ENCODE measurements at places on chromosomes 5 and 9.
A peak's percentile ranks its signal among the peaks of the same experiment; 100 is the strongest.

GRCh38 chr9:8718121-8718725 lies 918.6 kb upstream of the DMAC1 start:
- DNase-seq: no peak

GRCh38 chr9:93577975-93578682 lies 1.7 kb downstream of the PHF2 start:
- DNase-seq: no peak

DNA sequence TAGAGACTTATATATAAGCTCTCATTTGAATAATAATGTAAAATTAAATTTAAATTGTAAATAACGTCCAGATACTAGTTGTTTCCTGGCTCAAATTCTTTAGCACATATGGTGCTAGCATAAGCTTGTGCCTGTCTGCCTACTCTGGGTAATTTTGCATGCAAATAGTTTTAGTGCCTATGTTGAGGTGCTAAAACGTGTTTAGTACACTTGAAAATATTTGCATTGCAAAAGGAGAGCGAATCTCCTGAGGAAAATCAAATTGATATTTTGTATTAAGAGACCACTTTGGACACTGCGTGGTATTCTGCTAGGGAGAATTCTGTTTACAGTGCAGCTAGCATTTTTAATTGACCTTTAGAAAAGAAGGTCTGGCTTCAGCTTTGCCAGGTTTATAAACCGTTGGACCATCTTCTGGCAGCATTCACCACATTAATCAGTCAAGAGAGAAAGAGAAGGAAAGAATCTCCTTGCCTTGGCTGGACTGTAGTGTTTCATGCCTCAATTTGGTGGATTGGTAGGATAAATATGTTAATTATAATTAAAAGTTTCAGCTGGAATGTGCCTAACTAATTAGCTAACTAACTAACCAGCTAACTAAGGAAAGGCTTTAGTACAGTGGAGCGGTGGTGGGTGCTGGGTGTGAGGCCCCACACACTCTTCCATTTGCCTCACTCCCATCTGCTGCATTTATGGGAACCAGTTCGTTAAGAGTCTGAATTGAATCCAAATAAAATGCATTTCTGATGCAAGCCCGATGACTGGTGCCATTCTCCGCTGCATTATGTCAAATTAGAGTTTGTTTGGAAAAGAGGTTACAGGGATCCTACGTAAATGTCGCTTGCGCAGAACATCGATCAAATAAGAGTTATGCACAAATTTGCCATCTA lies 150.1 kb upstream of the MPDZ start:
- DNase-seq: no peak

DNA sequence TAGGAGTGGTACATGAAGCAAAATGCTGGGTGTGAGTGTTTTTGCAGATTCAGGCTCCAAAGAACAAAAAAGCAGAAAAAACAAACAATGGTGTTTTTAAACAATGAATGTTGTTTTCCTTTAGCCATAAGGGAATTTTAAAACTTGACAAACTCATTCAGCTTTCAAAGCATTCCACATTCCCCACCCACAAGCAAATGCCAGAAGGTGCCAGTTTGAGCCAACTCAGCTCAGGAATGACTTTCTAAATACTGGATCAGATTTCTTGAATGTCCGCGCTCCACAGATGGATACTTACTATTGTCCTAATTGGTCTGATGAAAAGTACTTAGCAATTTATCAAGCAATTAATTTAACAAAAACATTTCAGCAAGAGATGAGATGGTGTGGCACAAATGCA lies 12.9 kb upstream of the MOB3B start:
- DNase-seq: no peak

GRCh38 chr5:88724201-88724600 lies 158.8 kb downstream of the MEF2C start:
- DNase-seq: no peak

- DNase-seq: no peak
Observed at GRCh38 chr5:13659391-13659790, 285.1 kb downstream of the DNAH5 start.

GRCh38 chr9:16729651-16730050 lies 140.8 kb downstream of the BNC2 start:
- DNase-seq: no peak

DNA sequence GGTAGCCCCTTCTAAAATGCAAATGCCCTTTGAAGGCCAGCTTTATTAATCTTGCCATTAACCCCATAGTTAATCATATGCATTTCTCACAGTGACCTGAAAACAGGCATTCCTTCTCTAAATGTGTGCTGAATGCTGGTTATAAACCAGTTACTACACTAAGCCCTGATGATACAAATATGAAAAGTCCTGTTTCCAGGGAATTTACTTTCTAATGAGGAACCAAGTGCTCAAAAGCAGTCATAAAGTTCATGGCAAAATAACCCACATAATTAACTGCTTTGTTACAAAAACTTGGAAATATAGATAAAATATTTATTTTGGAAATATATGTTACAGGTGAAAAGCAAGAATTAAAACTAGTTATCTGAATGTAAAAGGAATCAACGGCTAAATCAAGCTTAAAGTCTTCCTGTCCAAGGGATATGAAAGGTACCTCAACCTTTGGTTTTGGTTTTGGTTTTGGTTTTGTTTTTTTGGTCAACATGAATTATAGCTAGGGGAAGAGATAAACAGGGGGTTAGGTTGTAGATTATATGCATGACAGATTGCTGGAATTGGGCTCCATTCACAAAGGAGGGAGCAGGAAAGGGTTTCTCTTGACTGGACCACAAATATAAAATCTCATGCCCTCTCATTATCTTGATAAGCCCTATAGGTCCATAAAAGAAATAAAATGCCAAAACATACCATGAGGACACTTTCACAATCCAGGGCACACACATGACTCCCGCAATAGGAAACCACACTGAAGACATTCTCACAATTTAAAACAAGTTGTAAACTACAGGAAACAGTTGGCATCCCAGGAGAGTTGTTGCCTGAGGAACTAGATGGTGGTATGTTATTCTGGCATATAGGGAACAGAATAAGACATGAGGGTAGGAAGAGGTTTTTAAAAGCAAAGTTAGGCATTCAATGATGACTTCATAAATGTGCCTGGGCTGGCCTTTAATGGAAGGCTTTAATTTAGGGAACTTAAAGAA lies 46.7 kb upstream of the MACIR start:
- no peak for DNase-seq

DNA sequence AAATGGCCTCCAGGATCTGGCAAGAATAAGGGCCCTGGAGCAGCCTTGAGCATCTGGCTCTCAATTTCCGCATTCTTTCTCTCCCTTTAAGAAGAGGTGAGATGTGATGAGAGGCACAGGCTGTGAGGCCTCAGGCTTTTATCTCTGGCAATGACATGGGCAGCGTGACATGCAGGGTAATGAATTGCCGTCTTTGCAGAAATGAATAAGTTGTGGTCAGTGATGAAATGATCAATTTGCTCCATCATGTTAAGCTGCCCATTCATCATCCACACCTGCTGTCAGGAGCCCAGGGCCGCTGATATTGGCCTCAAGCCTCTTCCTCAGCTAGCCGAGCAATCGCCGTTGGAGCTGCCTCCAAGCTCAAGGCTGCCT lies 265.3 kb downstream of the TRIM32 start:
- DNase-seq: no peak

- DNase-seq: peak; percentile 62
Observed at GRCh38 chr5:81856948-81857928, 106.3 kb upstream of the SSBP2 start.

- DNase-seq: no peak
Observed at GRCh38 chr5:141603923-141604717, 14.7 kb downstream of the DIAPH1 start.

DNA sequence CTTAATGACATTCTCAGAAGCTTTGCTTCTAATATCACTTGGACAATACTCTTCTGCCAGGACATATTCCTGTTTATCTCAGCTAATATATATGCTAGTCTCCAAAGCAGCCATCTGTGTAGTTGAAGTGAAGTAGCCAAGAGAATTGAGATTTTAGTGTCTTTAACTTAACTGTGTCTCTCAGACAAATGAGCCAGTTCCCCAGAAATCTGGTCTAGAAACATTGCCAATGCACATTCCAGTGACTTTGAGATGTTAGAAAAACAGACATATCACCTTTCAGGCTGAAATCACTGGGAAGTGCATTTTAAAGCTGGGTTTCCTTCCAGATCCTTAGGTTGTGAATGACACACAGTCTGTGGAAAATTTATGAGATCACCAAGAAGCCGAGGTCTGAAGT lies 114.6 kb downstream of the MTX3 start:
- no peak for DNase-seq

DNA sequence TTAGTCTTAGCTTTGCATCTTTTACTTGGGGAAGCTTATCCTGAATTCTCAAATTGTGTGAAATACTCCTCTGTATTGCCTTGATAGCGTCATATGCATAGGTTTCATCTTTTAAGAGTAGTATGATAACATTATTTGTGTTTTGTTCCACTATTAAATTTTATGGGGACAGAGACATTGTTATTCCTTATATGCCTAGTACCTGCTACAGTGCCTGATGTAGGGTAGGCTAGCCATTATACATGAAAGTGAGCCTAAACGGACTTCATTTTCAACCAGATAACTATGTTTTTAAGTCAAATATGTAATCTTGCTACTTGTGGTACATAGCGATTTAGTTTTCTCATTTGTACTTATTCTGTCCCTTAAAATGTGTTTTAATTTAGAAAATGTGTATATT lies 105.9 kb downstream of the DMXL1 start:
- no peak for DNase-seq
